NK-92 treated with Interleukin-12 subunit alpha and Interleukin-12 subunit beta, amount 100 ng/mL, for 24 hours (cell line): ENCODE measurements at places on chromosomes 7 and 10.

DNA sequence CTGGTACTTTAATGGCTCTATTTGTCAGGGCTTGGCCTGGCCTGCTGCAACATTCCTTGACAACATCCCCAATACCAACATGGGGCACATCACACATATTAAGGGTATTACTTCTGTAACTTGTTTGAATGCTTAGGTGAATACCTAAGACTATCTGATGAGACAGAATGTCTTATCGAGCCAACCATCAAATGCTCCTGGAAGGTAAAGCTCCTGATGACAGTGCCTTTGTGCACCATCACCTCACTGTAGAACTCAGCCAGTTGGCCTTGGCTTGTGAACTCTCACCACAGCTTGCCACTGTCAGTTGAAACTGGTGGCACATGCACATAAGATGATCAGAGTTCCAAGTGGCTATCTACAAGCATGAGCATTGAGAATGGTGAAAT lies 3.7 kb upstream of the MYO1G start:
- DNase-seq: no peak

DNA sequence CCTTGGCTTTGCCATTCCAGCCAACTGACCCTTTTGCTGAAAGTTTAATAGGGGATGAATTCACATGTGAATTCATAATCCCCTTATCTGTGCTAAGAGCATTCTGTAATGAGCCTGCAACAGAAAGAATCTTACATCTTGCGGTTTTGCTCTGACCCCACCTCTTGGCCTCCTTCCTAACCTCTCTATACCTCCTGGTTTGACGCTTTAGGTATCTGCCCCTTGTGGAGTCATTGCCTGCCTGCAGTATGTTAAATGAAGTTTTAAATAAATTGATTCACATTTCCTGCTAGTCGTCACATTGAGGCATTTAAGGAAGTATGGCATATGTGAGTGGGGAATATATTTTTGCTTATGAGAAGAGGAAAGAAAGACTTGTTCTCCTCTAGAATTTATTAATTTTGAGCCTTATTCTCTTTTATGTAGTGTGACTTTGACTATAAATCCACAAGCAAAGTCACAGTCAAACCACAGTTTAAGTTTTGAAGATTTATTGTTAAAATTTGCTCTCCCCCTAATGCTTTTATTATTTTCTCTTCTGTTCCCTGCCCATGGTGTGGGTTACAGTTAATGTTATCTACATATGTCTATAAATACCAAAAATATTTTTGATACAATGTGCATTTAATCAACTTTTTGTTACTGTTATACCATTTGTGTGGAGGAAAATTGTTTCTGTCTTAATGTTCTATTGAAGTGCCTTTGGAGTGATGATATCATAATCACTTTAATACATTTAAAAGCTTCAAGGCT lies 60.9 kb downstream of the LRMDA start:
- DNase-seq: no peak

- DNase-seq: no peak
Observed at GRCh38 chr7:112103246-112103645, 103.0 kb downstream of the DOCK4 start.

- no peak for DNase-seq
Observed at GRCh38 chr10:10780746-10781145, 236.9 kb upstream of the CELF2 start.

DNA sequence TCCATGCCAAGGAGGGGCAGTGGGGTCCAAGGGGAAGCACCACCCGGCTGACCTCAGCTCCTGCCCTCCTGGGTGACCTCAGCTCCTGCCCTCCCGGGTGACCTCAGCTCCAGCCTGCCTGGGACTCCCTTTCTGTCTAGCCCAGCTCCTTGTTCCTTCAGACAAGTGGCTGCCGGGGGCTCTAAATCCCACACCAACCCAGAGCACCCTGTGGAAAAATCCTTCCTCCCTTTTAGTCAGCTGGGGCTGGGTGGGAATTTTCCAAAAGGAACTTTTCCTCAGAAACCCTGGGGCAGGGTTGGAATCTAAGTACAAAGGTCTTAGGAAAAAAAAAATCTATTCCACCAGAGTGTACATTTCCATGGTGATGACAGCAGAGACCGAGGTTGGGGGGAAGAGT lies 36.3 kb downstream of the AKR1B1 start:
- DNase-seq: no peak

DNA sequence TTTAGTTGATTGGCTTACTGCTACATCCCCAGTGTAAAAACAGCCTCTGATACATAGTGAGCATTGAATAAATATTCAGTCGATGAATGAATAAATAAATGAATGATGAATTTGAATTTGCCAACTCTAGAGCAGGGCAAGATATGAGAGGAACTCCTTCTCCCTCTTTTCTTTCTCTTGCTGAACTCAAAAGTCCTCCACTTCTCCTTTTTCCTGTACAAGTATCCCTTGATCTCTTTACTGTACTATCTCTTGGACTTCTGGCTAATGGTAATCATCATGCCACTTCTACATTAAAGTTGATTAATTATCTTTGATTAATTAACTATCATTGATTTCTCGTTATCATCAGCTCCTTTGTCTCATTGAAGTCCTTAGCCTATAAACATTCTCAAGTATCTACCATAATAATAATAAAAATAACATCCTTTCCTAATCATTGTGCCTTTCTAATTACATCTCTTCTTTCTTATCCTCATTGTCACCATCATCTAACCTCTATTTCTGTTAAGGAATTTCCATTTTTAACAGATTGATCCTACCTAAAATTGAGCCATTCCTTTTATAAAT lies 10.6 kb downstream of the CPED1 start:
- no peak for DNase-seq
